ENCODE measurements at places on chromosomes 11 and 22.

DNA sequence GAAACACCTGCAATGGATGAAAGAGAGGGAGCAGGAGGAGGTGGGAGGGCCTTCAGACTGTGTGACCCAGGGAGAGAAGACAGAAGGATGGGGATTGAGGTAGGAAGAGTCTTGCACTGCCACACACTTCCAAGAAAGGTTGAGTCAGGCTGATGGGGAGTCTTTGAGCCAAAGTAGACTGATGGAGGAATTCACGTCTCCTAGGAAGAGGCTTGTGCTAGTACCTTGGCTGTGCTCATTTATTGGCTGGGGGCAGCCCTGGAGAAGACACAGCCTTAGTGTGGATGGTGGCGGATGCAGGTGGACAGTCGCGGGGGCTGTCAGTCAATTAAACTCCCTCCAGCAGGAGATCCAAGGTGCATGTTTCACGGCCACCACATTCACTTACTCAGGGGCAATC is 16.2 kb upstream of the ACCSL start:
- DNase-seq = no peak

GRCh38 chr11:8328231-8328794 is 64.6 kb upstream of the LMO1 start:
- DNase-seq = no peak

- DNase-seq = no peak
Observed at GRCh38 chr11:110787680-110788079, 75.4 kb upstream of the ARHGAP20 start.

DNA sequence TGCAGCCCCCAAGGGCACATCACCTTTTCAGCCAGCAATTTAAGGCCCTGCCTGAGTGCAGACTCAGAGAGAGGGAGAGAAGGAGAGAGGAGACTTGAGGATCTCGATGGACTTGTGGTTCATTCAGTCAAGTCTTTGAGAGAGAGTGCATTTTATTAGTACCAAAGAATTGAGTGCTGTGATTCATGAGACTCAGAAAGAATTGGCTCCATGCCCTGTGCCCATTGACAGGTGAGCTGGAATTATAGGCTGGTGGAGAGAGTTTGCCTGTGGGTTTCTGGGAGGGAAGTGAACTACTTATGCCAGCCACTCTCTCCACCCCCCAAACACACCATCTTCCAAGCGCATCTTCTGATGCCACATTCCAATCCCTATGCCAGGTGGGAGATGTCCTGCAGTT is 236.8 kb downstream of the MN1 start:
- peak; percentile 25 for DNase-seq

GRCh38 chr22:45202333-45203149 is 38.2 kb downstream of the KIAA0930 start:
- DNase-seq = no peak

GRCh38 chr22:38335077-38335476 is 17.8 kb upstream of the CSNK1E start:
- no peak for DNase-seq

- DNase-seq = no peak
Observed at GRCh38 chr11:57279116-57279515, 42.1 kb upstream of the APLNR start.
